ENCODE measurements at places on chromosomes 11 and 22.
A peak's percentile ranks its signal among the peaks of the same experiment; 100 is the strongest.

- peak; percentile 50 for DNase-seq
Observed at GRCh38 chr11:72040491-72041363, 39.6 kb downstream of the NUMA1 start.

- no peak for DNase-seq
Observed at GRCh38 chr11:102478673-102479299, 26.2 kb upstream of the TMEM123 start.

DNA sequence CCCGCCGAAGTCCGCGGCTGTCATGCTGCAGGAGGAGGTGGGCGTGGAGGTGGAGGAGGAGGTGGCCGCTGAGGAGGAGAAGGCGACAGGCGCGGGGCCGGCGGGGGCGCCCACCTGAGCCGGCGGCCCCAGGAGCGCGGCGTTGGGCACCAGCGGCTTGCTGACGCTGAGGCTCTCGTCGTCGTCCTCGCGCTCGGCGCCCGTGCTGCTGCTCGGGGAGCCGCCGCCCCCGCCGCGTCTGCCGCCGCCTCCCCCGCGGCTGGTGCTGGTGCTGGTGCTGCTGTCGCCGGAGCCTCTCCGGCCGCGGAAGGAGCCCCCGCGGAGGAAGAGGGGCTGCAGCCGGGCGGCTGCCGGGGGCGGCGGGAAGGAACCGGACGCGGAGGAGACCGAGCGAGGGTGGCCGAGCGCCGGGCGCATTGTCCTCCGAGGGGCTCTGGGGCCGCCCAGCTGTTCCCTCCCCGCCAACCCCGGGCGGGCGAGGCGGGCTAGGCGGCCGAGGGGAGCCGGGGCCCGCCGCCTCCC lies 388 bp downstream of the TMEM121B start:
- DNase-seq, result no peak

DNA sequence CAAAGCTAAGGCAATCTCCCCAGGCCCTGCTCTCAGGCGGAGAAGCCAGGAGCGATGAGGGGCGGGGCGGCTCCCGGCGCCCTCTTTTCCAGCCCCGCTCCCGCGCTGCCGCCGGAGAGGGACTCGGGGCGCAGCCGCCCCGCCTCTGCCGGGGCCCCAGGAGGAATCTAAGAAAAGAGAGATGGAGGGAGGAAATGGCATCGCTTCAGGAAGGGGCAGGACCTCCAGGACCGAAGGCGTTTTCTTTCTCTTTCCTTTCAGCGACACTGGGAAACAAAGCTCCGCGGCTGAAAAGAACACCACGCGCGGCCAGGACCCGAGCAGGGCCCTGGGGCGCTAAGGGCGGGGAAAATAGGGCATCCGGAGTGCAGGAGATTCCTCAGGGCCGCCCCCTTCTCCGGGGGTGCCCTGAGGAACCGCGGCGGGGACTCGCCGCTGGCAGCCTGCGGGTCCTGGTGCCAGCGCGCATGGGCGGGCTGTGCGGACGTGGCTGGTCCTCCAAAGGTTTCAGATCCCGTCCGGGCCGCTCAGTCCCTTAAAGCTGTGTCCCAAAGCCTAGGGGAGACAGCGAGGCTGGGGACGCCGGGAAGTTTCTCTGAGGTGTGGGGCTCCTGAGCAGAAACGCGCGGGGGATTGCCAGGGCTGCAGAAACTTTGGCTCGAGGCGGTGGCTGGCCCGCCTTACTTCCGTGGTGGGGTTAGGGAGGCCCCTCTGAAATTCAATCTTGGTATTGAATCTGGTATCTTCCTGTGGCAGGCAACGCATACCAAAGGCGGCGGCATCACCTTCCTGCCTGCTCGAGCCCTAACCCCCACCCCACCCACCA lies 2.8 kb upstream of the BSX start:
- no peak for DNase-seq

DNA sequence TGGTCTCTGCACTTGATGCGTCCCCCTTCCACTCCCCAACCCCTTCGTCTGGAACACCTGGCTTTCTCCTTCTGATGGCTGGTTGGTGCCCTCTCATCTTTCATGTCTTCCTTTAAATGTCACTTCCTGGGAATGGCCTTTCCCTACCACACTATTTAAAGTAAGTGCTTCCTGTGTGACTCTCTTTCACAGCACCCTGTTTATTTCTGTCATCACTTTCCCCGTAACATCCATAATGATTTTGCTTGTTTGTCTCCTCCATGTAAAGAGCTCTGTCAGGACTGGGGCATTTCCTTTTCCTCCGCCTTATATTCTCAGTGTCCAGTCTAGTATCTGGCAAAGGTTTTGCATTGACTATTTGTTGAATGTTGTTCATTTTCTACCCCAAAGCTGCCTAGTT lies 143.0 kb downstream of the DBX1 start:
- no peak for DNase-seq

- DNase-seq, result no peak
Observed at GRCh38 chr22:47151490-47151889, 389.0 kb downstream of the TBC1D22A start.

GRCh38 chr11:85407648-85408047 lies 219.5 kb downstream of the DLG2 start:
- DNase-seq, result no peak

Data from stimulated activated CD8-positive, alpha-beta memory T cell treated with anti-CD3 and anti-CD28 coated beads, Interleukin-2, amount 100 ng/mL, for 1 hour (primary cell).